ENCODE measurements at places on chromosomes 12 and 14.

- no peak for DNase-seq
Measured at GRCh38 chr14:101454229-101454628, 107.1 kb upstream of the DIO3 start.

GRCh38 chr14:92135269-92135668 is 13.5 kb downstream of the CPSF2 start:
- no peak for DNase-seq

DNA sequence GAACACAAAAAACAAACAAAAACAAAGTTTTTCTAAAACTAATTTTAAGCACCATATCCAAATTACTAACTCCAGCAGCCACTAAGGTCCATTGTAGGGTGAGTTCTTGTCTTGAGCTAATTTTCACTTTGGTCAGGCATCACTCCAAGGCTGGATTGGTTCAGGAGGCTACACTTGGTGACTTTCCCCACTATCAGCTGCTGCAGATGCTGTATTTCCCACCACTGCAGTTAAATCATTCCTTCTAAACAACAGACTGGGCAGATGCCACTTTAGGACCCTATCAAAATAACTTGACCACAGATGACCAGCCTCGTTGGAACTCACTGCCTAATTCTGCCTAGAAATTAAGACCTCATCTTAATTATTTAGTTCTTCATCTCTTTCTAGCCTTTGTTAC is 140.5 kb downstream of the SLC16A7 start:
- DNase-seq = no peak

GRCh38 chr12:106901276-106901675 is 54.4 kb upstream of the TMEM263 start:
- DNase-seq = no peak

DNA sequence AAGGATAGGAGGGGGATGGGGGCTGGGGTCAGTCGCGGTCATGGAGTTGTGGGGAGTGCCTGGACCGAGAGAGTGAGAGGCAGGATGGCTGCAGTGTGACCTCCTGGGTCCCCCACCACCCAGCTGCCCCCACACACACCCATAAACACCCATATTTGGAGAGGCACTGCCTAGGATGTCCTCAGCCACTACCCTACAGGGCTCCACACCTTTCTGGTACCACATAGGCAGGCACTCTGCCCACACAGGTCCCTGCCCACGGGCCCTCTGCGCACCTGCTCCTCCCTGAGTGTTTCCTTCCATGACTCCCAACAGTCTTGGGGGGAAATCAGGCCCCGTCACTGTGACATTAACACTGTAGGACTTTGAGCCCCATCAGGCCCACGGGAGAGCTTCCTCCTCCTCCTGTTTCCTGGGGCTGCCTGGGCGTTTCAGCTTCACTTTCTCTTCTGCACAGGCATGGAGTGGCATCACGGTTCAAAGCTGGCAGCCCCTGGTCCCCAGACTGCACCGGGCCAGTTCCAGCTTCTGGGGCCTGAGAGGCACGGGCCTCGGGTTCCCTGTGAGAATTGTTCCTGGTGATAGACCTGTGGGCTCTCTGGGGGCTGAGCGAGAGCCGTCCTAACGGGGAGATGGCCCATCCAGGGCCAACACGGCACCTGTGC is 207.0 kb upstream of the C14orf180 start:
- no peak for DNase-seq

DNA sequence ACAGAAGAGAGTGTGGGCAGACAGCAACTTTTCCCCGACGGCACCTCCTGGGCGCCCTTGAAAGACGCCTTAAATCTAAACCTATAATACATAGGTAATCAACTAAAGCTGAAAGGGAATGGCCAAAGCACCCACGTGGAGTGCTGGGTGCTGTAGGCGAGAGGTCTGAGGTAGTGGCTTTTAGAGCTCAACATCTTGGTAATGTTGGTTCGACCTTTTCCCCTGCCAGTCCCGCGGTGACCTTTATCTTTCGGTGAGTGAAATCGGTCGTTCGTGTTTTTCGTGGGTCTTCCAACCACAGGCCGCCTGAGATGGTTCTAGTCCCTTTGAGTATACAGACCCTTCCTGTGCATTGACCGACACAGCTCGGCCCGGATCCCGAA is 9.1 kb downstream of the OR6S1 start:
- no peak for DNase-seq

DNA sequence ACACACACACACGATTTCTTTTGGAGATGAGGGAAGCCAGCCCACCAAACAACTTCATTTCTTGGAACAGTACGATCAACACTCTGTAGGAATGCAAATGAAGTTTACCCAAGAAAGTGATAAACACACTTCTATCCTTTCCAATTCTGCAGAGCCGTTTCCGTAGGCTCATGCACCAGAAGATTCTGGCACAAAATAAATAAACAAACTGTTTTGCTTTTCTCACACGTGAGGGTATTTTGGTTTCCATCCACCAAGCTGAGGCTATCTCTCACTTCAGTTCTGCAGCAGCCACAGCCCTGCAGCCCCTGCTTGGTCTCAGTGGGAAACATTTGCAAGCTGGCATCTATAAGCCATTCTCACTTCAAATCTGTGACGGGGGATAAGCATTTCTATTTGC is 15.3 kb upstream of the TSPAN11 start:
- DNase-seq = no peak

DNA sequence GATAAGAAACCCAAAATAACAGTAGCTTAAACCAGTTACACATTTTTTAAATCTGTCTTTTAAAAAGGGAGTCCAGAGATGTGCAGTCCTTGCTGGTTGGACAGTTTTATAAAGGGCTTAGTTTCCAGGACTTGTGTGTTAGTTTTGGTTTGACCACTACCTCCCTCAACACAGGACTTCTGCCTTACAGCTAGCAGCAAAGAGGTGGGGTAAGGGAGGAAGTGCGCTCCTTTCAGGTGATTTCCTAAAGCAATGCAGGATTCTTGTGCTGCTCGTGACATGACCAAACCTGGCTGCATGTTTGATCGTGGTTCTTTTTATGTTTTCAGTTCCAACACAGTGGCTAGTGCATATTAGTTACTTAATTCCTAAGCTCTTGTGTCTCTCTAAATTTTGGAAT is 266.2 kb downstream of the TMTC2 start:
- no peak for DNase-seq

DNA sequence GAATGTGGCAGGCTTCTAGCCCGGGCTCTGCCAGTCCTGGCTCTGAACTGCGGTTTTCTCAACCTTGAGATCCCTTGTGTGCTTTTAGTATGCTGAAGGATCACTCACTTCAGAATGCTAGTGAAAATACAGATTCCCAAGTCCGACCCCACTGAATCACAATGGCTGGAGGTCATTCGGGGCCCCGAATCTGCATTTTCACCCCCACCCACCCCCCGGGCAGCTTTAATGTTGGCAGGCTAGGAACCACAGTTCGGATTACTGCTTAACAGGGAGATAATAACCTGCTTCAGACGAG is 573 bp upstream of the SUSD6 start:
- DNase-seq = no peak

DNA sequence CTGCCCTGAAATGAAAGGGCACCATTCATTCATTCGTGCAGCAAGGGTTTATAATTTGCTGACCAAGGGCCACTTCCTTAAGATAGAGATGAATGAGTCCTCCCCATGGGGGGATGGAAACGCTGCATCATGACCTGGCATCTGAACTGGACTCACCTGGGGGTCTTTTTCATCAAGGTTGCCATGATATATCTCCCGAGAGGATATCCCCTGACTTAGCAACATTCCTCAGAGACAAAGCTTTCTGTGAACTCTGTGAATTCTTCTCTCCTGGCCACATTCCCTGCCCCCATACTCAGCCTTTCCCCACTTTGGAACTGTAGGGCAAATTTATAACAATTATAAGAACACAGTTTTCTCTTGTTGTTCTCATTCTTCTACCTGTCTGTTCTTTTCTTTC is 30.8 kb downstream of the SRRM4 start:
- DNase-seq = no peak

DNA sequence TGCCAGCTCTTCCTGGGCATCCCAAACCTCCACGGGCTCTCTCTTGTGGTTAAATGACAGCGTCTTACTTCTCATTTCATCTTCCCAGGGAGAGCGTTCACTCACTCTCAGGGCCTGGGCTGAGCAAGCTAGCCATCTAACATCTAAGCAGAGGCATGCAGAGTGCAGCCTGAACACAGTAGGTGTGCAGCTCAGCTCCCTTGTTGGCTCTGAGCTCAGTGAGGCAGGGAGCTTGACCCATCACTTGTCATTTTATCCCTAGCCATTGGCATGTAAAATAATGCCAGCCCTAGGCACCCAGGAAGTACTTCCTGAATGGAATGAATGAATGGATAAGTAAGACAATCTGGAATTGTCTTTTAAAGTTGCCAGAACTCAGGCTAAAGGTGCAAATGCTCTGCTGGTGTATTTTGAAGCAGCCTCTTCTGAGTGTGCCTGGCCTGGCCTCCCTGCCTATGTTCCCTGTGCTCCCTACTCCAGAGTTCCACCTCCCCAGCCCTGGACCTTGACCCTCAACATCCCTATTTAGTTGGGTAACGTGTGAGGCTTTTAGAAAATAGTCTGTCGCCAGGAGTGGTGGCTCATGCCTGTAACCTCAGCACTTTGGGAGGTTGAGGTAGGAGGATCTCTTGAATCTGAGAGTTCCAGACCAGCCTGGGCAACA is 9.5 kb upstream of the MEG3 start:
- no peak for DNase-seq

- no peak for DNase-seq
Measured at GRCh38 chr12:5073853-5074252, 30.2 kb downstream of the KCNA5 start.

GRCh38 chr14:22481546-22481945 is 107.5 kb downstream of the DAD1 start:
- DNase-seq = no peak

DNA sequence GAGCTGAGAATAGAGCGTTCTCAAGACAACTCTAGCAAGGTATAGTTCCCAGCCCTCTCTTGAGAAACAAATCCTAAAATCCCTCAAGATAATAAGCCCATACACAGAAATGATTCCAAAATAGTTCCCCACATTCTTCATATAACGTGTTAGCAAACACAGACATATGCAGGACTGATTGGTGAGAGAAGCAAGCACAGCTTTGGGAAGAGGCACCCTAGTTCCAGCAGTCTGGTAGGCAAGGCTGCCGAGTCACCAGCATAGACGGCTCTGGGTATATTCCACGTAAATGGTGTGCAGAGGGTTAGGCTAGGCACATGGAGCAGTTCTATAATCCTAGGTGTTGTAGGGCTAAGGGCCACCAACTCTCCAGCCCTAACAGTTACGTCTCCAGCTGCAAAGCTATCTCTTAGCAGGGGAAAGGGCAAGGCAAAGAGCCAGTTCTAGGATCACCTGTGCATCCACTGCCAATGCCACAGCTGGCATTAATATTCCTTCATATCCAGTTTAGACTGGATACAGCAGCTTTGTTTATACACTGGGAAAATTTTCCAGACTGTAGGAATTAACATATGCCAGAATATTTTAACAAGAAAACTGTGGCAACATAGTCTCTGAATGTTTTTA is 52.9 kb downstream of the SH2B3 start:
- DNase-seq = no peak

DNA sequence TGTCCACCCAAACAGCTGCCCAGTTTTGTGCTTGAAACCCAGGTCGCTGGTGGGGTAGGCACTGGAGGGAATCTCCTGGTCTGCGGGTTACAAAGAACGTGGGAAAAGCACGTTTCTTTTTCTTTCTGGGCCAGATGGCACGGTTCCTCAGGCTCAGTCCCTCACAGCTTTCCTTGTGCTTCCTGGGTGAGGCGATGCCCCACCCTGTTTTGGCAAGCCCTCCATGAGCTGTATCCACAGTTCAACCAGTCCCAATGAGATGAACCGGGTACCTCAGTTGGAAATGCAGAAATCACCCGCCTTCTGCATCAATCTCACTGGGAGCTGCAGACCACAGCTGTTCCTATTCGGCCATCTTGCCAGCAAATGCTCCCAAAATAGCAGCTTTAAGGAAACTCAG is 51.4 kb upstream of the TMTC2 start:
- no peak for DNase-seq

- no peak for DNase-seq
Measured at GRCh38 chr14:77885367-77885766, 85.5 kb downstream of the ADCK1 start.

- no peak for DNase-seq
Measured at GRCh38 chr12:62512901-62513300, 46.3 kb downstream of the MON2 start.

DNA sequence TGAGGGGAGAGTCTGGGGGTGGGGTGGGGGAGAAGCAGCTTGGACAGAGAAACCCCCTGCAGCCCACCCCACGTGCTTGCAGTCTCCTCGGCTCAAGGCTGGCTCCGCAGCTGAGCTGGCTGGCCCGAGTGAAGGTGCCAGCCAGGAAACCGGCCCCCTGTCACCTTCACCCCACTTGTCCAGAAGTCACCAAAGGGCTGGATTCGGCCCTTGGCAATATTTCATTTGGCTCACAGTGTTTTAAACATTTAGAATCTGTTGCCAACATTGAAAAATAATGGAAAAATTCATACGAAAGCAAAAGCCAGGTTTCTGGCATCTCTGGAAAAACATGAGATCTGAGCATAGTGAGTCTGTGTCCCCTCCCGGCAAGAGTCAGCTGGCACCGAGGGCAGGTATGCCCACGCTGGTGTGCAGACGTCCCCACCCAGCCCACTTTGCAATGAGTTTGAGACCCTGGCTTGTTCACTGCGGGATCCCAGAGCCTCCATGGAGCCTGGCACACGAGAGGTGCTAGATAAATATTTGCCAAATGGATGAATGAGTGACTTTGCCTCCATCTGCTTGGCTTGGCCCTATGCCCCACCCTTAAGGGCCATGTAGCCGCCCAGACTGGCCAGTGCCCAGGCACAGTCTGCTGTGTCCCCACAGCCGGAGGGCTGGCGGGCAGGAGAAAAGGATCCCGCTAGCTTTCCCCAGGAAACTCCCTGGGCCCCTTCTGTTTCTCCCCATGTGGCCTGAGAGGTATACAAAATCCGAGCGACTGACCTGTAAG is 18.2 kb downstream of the MSI1 start:
- no peak for DNase-seq

- no peak for DNase-seq
Measured at GRCh38 chr14:22842211-22843122, 6.1 kb downstream of the MMP14 start.

GRCh38 chr14:71246539-71246938 is 339.3 kb downstream of the PCNX1 start:
- DNase-seq = no peak

DNA sequence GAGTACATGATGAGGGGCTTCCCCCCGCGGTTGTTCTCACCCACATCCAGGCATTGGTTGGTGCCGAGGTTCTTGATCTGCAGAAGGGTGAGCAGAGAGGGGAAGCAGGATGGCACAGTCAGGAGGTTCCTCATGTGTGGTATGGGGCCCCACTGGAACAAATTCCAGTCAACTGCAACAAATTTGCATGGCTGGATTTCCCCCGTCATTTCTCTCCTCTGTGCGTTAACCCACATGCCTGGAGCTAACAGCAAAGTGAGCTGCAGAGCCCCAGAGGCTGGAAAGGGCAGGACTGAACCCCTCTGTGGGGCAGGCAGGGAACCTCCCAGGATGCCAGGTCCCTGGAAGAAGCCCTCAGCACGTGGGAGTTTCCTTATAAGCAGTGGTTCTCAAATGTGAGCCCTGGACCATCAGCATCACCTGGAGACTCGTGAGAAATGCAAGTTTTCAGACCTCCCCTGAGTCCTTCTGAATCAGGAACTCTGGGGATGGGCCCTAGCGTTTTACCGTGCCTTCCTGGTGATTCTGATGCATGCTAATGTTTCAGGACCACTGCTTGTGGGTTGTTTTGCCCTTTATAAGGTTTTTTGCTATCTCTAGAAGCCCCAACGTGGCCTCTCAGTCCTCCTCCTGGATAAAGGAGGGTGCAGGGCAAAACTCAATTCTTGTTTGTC is 11.0 kb upstream of the CELA1 start:
- DNase-seq = no peak

- no peak for DNase-seq
Measured at GRCh38 chr14:33647385-33647786, 303.5 kb downstream of the EGLN3 start.

GRCh38 chr12:104533134-104533533 is 76.4 kb downstream of the CHST11 start:
- DNase-seq = no peak
